Effector CD4-positive, alpha-beta T cell (primary cell): ENCODE measurements at places on chromosomes 2 and 18.
A peak's percentile ranks its signal among the peaks of the same experiment; 100 is the strongest.

- DNase-seq, result no peak
Observed at GRCh38 chr2:148653437-148653836, 8.9 kb downstream of the EPC2 start.

GRCh38 chr2:239567786-239568185, 167.0 kb upstream of the HDAC4 start:
- DNase-seq, result no peak

GRCh38 chr2:213261715-213262114, 22.5 kb upstream of the SPAG16 start:
- no peak for DNase-seq

- no peak for DNase-seq
Observed at GRCh38 chr2:27833931-27834330, 56.3 kb downstream of the RBKS start.

DNA sequence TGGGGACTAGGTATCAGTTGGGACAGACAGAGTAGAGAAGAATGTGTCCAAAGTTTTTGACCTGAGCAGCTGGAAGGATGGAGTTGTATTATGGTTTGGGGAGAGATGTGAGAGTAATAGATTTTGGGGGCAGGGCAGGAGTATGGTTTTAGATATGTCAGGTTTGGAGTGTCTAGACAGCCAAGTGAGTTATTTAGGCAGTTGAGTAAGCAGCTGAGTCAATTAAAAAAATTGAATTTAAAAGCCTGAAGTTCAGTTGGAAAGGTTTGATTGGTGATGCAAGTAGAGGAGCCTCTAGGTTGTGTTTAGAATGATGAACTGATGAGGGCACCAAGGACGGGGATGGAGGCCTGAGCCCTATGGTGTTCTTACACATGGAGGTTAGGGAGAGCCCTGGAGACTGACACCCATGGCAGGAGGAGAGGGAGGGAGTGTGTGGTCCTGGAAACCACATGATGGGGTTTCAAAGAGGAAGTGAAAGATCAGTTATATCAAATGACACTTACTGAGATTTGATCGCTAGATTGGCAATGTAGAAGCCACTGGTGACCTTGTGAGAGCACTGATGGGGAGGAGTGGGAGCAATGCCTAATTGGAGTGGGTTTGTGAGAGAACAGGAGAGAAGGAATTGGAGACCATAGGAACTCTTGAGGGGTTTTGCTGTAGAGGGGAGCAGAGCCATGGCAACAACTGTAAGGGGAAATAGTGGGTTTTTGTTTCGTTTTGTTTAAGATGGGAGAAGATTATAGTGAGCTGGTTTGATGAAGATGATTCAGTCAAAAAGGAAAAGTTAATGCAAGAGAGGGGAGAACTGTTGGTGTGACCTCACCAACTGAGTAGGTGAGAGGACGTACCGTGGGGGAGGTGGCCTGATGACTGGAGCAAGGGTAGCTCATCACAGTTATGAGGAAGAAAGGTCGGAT, 10.3 kb downstream of the ITGA6 start:
- peak; percentile 14 for DNase-seq

GRCh38 chr2:44652701-44653100, 288.8 kb upstream of the SIX3 start:
- DNase-seq, result no peak

- no peak for DNase-seq
Observed at GRCh38 chr2:134692499-134692898, 26.3 kb downstream of the TMEM163 start.

DNA sequence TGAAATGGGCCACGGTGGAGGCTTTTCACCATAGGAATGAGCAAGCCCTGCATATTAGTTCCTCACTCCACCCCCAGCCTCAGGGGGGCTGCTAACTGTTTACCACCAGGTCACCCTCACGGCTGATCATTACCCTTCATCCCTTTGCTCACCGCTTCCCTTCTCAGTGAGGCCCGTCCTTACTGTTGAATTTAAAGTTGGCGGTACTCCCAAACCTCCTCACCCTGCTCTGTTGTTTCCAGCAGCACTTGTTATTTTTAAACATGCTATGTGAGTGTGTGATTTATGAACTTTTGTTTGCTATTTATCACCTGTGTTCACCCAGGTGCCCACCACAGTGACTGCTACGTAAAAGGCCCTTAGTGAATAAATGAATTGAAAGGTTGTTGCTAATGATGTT, 243.6 kb downstream of the ZNF407 start:
- no peak for DNase-seq

DNA sequence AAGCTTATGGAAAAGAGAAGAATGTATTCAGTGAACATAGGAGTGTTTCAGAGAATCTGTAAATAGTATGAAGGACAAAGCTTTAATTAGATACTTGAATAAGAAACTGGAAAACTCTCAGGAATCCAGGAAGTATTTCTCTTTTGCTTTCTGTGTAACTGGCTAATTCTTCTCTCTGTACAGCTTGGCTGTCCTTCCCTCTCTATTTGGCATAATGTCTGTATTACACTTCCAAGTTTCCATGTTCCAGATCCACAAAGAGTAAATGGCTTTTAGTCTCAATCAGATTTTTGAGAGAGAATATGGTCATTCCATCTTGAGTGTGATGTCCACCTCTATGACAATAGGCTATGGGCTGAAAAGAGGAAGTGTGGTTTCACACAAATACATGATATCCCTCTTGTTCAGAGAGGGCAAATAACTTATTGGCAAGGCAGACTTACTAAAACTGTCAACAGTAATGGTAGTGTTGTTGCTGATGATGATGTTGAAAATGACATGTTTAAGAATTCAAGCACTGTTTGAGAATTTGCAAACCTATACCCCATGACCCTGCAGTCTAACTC, 129.2 kb upstream of the ERBB4 start:
- DNase-seq, result no peak

DNA sequence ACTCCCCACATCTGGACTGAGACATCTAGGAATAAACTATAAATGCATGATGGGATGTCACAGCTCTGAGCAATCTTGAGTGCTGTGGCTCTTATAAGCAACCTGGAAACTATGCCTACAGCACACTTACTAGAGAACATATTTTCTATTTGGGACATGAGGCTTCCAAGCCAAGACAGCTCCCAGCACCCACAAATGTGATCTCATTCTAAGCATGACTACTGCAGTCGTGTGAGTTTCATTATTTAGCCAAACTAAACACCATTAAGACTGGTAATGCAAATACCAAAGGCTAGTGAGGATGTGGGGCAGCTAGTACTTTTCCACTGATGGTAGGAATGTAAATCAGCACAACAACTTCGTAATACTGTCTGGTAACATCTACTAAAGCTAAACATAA, 72.5 kb downstream of the RTTN start:
- DNase-seq, result no peak

- no peak for DNase-seq
Observed at GRCh38 chr2:3435445-3435844, 56.0 kb downstream of the TRAPPC12 start.

DNA sequence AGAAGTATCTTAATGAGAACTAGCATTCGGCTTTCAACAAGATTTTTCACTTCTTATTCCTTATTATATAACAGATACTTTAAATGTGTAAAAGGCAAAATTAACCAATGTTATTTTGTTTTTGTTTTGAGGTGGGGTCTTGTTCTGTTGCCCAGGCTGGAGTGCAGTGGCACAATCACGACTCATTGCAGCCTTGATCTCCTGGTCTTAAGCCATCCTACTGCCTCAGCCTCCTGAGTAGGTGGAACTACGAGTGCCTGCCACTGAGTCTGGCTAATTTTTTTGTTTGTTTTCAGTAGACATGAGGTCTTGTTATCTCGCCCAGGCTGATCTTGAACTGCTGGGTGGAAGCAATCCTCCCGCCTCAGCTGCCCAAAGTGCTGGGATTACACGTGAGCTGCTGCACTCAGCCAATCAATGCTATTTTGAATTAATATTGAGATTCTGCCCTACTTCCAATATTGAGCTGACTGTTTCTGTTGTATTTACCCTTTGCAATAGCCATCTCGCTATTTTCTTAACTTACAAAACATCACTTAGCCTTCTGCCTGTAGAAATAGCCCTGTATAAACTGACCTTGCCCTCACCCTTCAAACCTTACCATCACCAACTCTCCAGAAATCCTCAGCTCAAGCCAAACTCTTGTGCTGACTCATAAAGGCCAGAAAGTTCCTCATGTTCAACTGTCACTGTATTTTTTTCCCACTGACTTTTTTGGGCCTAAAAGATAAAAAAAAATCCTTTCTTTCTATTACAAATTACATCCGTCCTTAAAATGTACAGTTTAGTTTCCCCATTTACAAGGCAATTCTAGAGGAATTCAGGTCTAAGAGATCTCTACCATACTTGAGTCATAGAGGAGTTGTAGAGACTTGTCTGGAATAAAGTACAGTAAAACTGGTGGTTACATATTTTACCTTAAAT, 94.3 kb downstream of the OLA1 start:
- DNase-seq, result no peak
